ENCODE measurements at places on chromosomes 12 and 14.

DNA sequence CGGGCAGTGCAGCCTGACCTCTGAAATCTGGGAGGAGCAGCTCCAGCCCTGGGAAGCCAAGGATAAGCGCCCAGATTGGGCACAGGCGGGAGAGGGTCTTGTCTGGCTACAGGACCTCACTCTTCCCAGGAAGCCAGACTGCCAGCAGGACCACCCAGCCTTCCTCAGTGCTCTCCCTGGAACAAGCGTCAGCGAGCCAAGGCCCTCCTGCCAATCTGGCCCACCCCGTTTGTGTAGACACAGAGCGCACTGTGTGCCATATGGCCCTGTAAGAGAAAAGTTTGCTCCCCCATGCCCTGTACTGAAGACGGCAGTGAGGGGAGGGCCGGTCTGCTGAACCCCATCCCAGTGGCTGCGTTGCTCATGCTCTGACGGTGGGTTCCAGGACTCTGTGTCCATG, 1.2 kb upstream of the C14orf180 start:
- no peak for DNase-seq

- no peak for DNase-seq
Measured at GRCh38 chr14:28756884-28757570, 9.6 kb upstream of the FOXG1 start.

DNA sequence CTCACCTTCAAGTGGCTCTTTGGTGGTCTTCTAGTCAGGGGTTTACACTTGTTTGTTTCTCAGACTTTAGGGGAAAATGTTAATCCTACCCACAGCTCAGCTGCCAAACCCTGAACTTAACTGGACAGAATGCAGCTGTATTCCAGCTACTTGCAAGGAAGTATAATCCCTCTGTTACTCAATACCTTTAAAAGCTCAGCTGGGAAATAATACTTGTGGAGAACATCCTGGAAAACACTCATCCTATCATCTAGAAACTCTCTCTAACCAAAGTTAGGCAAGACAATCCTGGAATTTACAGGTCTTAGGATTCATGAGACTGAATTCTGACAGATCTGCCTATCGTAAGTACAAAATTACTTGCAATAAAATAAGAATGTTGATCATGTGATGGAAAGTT, 404.1 kb downstream of the ADAMTS20 start:
- no peak for DNase-seq

DNA sequence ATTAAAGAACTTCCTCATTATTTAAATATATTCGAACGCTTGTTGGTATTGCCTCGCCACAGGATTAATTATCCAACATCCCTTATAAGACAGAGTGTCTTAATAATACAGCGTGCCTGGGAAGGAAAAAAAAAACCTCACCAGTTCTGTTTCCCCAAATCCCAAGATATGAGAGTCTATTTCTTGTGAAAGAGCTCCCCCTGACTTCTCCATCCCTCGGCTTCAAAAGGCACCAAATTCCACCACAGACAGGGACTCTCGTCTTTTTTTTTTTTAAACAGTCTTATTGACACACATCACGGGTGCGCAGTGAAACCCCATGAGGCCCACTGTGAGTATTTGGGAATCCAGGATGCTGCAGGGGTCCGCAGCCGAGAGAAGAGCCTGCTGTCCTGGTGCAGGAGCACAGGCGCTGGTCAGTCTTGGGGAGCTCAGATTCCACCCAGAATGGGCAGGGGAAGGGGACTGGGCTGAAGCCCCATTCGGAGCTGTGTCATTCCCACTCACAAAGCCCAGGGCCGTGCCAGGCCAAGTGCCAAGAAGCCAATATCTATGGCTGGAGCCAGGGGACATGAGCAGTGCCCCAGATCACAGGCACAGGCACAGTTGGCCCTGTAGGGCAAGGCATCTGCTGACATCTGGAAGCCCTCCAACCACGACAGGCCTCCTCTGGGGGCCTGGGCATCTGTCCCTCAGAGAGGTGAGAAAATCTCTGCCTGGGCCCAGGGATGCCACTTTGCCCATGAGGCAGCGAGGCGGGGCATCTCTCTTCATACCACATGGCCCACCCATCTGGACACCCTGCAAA, 71.9 kb downstream of the BCL11B start:
- DNase-seq, result no peak

GRCh38 chr12:121145221-121145620, 12.5 kb downstream of the P2RX7 start:
- DNase-seq, result no peak

DNA sequence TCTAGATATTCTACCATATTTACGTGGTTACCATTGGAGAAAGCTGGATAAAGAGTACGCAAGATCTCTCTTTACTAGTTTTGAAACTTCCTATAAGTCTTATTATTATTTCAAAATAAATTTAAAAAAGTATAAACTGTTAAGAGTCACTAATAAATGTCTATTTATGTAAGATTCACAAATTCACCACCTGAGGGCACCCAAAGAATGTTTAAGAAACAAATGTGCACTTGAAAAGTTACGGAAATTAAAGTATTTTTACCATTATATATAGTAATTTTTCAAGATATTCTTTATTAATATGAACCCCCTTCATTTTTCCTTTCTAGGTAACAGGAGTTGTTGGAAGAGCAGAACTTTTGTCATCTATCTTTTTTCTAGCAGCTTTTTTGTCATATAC, 11.9 kb downstream of the TMTC3 start:
- DNase-seq, result no peak

GRCh38 chr12:51005671-51006070, 20.5 kb downstream of the SLC11A2 start:
- no peak for DNase-seq

GRCh38 chr12:128844031-128844635, 9.1 kb upstream of the GLT1D1 start:
- DNase-seq, result no peak

DNA sequence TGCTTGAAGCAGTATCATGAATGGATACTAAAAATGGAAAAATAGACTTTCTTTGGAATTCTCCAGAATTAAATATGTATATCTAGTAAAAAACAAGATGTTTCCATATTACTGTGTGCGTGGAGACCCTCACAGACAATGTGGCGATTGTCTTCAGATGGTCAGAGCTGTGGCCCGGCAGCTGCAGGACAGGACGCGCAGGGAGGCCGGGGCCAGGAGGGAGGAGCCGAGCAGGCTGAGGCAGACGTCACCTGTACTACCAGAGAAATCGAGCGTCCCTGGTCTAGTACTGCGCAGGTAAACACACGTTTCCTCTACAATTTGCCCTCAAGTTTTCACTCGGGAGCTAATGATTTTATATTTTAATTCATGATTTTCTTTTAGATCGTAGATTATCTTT, 22.8 kb downstream of the DDX51 start:
- DNase-seq, result no peak

Data from GM19239 (cell line).